ENCODE measurements at places on chromosomes 5 and 9. TPM values are rescaled to one million over a fixed set of nuclear protein-coding genes. Genes with fewer than 3 reads are reported as not detected.

DNA sequence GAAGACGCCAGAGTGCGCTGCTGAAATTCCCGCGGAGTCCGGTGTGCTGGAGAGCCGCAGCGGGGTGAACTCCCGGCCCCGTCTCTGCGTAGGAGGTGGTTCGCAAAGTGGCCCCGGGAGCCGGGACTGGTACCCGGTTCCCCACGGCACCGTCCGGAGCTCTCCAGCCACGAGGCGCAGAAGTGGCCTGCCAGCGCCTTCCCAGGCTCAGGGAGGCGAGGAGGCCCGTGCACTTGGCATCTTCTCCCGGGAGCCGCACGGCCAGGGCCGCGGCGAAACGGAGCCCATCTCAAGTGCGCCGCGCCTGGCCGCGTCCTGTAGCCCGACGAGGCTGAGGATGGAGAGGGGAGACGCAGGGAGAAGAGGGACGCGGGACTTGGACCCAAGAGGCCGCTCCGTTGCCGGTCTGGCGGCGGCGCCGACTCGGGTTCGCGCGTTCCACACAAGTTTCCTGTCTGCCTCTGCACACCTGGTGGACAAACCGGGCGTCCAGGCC lies 1.1 kb upstream of the IRX1 start:
- DNase-seq = peak; percentile 78

- no peak for DNase-seq
These were observed 34.4 kb downstream of the NCS1 start for GRCh38 chr9:130206579-130206978.

DNA sequence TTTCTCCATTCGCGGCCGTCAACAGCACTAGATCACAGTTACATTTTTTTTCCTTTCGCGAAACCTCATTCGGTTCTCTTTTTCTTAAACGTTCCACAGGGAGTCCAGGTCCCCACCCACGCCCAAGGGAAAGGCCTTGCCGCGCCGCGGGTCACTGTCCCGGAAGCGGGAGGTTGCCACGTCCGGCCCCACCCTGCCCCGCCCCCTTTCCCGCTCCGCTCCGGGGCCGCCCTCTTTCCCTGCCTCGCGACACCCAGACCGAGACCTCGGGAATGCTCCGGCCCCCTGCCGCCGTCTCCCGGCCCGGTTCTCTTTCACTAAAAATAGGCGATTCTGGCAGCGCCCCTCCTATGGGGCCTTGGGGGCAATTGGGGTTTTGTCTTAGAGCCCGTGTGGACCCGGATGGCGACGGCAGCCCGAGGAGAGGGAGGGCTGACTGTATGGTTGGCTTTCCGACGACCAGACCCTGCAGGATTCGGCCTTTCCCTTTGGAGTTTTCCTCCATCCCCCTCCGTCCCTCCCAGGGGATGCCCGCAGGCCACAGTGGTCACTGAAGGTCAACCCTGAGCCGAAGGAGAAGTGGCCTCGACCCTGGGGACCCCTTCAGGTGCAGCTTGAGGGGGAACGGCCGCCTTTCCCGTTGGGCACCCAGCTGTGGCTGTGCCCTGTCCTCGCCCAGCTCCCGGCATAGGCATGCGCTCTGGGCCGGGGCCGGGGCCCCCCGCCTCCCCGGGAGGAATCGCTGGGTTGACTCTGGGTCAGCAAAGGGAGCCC lies 2.8 kb upstream of the RACK1 start:
- DNase-seq = peak; percentile 97

DNA sequence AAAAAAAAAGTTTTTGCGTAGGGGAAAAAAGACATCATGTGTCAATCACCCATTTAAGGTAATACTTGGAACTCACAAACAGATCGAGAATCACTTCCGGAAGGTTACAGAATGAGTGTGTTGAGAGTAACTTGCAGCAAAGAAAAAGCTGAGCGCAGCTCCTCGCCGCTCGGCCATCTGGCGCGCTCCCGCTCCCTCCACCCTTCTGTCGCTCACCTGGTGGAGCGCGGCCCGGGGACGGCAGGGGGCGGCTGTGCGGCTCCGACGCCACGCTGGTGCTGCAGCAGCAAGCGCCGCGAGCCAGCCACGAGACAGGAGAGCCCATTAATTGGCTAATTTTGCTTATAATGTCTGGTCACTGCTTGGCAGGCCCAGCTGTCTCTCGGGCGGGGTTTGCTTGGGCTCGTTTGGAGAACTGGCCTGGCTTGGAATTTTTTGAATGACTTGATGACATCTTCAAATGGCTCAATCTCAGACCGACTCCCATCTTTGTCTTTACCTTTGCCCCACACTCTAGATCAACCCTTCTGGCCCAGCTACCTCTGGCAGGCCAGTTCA lies 601.8 kb downstream of the CCDC171 start:
- DNase-seq = peak; percentile 66

- peak; percentile 97 for DNase-seq
These were observed 5.3 kb downstream of the SLC34A1 start for GRCh38 chr5:177389241-177390169.

DNA sequence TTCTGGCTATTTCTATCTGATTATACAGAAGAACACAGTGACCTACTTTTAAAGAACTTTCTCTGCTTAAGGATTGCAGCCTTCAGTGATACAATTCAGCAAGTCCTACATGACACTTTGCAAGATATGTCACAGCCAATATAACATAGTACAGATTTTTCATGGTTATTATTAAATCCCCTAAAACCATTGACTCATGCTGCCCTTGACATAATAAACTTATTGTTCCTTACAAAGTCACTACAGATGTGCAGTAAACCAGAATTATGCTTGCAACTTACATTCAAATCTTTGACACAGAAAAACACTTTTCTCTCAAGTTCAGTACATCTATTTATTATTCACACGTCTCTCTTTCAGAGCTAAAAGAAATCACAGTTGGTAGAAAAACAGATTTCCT lies 1136.3 kb upstream of the ACO1 start:
- no peak for DNase-seq

GRCh38 chr5:54217826-54218503 lies 92.4 kb downstream of the ARL15 start:
- peak; percentile 72 for DNase-seq

DNA sequence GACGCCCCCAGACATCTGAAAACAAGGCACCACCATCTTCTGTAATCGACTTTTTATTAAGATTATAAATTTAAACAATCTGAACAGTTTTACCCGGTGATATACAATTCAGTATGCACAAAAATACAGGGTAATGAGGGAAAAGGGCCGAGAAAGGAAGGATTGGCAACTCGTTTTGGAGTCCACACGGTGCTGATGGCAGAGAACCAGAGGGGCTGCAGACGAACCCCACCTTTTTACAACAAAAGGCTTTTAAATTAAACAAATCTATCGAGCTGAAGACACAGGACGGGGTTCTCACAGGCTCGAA lies 2.6 kb downstream of the IER5L start:
- no peak for DNase-seq

- DNase-seq = peak; percentile 0
These were observed 205.3 kb downstream of the SLCO4C1 start for GRCh38 chr5:102090770-102091169.

GRCh38 chr5:140220032-140220697 lies 45.2 kb downstream of the CYSTM1 start:
- peak; percentile 75 for DNase-seq

GRCh38 chr9:88197781-88198340 lies 59.6 kb upstream of the SPATA31C2 start:
- DNase-seq = peak; percentile 74

Gene CARTPT
- polyA plus RNA-seq = not detected

Gene AQP3
- polyA plus RNA-seq = 0.19 TPM

Gene FOXI1
- not detected for polyA plus RNA-seq

Gene PCDHA4
- polyA plus RNA-seq = not detected

Gene MYOT
- polyA plus RNA-seq = not detected

All from GM23248 (cell line).